Ovary (tissue), 10 donors: ENCODE measurements at places on chromosomes 13 and 19. TPM values are rescaled to one million over a fixed set of nuclear protein-coding genes. Genes with fewer than 3 reads are reported as not detected.

DNA sequence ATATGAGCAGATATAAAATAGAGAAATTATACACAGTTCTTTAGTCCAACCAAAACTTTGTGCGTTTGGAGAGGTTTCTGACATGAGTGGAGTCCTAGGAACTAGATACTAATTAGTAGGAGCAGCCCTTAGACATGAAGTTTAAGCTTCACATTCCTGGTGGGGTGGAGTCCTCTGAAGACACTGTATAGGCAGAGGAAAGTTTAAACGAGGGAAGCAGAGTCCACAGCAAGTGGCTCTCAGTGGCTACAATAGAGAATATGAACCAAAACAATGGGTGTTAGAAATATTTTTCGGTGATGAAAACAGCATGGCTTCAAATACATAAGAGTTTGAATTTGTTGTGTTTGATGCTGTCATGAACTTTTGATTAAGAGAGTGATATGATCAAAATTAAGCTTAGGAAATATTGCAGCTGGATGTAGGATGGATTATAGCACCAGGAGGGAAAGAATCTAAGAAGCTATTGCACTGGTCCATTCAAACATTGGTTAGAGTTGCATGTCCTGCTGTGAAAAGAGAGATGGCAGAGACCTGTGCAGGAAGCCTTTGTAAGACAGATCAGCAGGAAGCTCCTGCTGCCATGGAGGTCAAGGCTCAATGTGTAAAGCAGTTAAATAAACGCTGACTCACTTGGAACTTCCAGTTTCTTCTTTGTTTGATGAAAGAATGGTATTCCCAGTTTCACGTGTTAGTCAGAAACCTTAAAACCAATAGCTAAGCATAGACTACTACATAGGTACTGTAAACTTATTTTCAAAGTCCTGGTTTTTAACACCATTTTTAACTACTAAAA, 175.2 kb downstream of the TDRD3 start:
- no peaks in the 10 kb centered on the region for H3K4me1 ChIP-seq
- no peak overlapping the region for H3K27ac ChIP-seq

DNA sequence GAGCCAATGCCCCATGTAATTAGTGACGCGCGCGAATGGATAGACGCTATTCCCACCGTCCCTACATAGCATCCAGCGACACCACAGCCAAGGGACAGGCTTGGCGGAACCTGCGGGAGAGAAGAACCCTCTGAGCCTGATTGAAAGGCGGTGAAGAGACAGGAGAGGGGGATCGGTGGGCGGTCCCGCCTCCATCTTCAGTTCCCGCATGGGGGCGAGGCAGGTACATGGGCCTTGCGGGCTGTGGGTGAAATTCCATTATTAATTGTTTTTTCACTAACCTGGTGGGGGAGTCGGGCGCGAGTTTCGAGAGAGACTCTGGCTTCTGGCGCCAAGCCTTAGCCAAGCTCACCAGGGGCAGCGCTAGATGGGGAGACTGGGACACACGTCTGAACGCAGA, 8.4 kb upstream of the TEX101 start:
- H3K4me3 ChIP-seq = no peak overlapping the region
- DNase-seq = no peak
- no peaks in the 10 kb centered on the region for H3K27me3 ChIP-seq

DNA sequence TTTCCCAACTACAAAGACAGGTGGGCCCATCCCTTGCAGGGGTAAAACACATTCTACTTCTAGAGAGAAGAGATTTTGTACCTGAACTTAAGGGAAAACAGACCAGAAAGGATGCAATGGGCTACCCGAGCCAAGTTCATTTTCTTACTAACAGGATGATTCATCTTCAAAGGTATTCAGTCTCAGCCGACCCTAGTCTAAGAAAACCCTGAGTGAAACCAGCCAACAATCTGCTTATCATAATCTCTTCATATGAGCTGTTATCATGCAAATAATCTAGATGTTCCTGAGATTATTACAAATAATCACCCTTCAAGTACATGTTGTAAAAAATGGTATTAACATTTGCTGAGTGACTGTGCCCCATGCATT, 15.6 kb downstream of the PABPC3 start:
- no peaks in the 10 kb centered on the region for H3K27me3 ChIP-seq
- no peak overlapping the region for H3K4me3 ChIP-seq
- no peaks in the 10 kb centered on the region for H3K36me3 ChIP-seq
- DNase-seq = no peak
- H3K27ac ChIP-seq = no peak overlapping the region
- no peaks in the 10 kb centered on the region for H3K4me1 ChIP-seq

GRCh38 chr13:40221460-40222201, 444.8 kb downstream of the FOXO1 start:
- H3K27me3 ChIP-seq = no peaks in the 10 kb centered on the region
- no peaks in the 10 kb centered on the region for H3K36me3 ChIP-seq
- no peak overlapping the region for H3K27ac ChIP-seq

DNA sequence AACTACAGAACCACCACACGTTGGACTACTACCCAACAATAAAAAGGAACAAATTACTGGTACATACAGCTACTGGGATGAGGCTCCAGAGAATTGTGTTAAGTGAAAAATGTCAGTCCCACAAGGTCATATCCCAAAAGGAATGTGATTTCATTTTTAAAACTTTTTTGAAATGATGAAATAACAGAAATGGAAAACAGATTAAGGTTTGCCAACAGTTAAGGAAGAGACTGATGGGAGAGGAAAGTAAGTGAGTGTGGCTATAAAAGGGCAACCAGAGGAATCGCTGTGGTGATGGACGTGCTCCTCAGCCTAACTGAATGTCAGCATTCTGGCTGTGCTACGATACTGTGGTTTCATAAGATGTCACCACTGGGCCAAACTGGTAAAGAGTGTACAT, 512.8 kb downstream of the UQCRFS1 start:
- H3K4me1 ChIP-seq = no peaks in the 10 kb centered on the region
- no peaks in the 10 kb centered on the region for H3K27me3 ChIP-seq
- no peak for DNase-seq
- H3K36me3 ChIP-seq = no peaks in the 10 kb centered on the region
- no peak overlapping the region for H3K4me3 ChIP-seq

GRCh38 chr13:41356786-41357185, 45.7 kb downstream of the NAA16 start:
- DNase-seq = no peak
- H3K27ac ChIP-seq = no peak overlapping the region
- no peaks in the 10 kb centered on the region for H3K4me1 ChIP-seq
- no peak overlapping the region for H3K4me3 ChIP-seq
- H3K27me3 ChIP-seq = no peaks in the 10 kb centered on the region

GRCh38 chr13:25440061-25440460, 68.3 kb downstream of the ATP8A2 start:
- DNase-seq = no peak
- no peaks in the 10 kb centered on the region for H3K27me3 ChIP-seq
- no peaks in the 10 kb centered on the region for H3K36me3 ChIP-seq

DNA sequence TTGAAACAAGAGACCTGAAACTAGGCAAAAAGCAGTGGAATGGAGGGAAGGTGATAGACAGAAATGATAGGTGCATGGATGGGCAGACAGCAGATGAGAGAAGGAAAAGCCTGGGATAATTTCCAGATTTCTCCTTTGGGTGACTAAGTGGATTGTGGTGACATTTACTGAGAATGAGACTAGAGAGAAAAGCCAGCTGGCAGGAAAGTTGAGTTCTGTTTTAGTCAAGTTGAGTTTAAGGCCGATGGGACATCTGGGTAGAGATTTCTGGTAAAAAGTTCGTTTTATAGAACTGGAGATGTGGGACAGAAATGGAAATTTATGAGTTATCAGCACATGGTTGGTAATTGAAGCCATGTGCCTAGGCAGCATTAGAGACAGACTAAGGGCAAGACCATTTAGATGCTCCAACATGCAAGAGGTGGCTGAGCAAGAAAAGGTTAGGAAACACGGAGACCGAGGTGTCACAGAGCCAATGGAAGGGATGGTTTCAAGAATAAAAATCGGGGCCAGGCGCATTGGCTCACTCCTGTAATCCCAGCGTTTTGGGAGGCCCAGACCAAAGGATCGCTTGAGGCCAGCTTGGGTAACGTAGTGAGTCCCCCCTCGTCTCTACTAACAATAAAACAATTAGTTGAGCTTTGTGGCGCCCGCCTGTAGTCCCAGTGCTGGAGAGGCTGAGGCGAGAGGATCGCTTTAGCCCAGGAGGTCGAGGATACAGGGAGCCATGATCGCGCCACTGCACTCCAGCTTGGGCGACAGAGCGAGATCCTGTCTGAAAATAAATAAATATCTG, 9.6 kb upstream of the DGKH start:
- H3K27me3 ChIP-seq = no peaks in the 10 kb centered on the region
- no peak overlapping the region for H3K27ac ChIP-seq
- no peaks in the 10 kb centered on the region for H3K36me3 ChIP-seq
- DNase-seq = no peak
- H3K4me1 ChIP-seq = no peaks in the 10 kb centered on the region

DNA sequence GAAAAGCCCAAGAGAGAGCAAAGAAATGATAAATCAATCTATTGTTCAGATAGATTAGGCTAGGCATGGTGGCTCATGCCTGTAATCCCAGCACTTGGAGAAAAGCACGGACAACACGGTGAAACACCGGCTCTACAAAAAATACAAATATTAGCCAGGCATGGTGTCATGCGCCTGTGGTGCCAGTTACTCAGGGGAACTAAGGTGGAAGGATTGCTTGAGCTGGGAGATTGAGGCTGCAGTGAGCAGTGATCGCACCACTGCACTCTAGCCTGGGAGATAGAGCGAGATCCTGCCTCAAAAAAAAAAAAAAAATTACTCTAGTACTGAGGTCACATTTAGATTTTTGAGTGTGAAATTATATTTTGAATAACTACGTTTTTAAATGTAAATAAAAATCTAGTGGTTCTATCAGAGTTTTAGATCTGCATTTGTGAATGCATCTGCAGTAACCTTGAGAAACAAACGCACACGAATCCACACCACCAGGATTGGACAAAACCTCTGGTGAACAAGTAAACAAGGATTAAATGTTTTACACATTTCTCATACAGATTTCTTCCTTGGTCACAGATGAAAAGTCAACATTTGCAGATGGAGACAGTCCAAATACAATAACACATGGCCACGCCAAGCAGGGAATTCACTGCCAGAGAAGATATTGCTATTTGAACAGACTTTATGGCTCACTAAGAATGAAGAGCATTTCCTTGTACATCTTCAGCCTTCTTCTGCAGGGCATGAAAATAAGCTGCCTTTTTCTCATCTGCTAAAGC, 917.6 kb downstream of the PCDH9 start:
- DNase-seq = no peak
- no peak overlapping the region for H3K4me3 ChIP-seq
- H3K27me3 ChIP-seq = no peaks in the 10 kb centered on the region
- no peaks in the 10 kb centered on the region for H3K36me3 ChIP-seq

DNA sequence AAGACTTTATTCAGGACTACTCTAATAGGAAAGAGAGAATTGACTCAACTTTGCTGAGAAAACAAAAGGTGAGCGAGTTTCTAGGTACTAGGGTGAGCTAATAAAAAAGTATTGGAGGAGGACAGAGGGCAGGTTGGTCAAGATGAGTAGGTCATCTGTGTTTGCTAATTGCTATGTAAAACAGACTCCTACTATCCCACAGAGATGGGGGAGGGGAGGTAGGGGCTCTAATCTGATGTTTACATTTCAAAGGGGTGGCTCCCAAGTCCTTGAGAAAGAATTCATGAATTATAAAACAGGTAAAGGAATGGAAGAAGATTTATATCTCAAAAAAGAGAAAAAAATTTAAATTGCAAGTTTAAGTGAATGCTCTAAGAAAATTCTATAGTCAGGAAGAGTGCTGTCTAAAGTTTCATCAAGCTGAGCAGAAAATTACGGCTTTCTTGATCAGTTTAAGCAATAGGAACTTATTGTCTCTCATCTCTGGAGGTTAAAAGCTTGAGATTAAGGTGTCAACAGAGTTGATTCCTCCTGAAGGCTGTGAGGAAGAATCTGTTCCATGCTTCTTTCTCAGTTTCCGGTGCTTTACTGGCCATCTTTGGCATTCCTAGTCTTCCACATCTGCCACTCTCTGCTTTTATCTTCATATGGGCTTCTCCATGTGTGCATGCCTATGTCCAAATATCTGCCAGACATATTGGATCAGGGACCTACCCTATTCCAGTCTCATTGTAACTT, 790.3 kb downstream of the SLITRK5 start:
- H3K27me3 ChIP-seq = no peaks in the 10 kb centered on the region
- H3K27ac ChIP-seq = no peak overlapping the region
- no peaks in the 10 kb centered on the region for H3K4me1 ChIP-seq

GRCh38 chr13:72255908-72256307, 388.9 kb upstream of the DACH1 start:
- no peaks in the 10 kb centered on the region for H3K4me1 ChIP-seq
- H3K36me3 ChIP-seq = no peaks in the 10 kb centered on the region
- no peak for DNase-seq
- no peak overlapping the region for H3K4me3 ChIP-seq
- no peaks in the 10 kb centered on the region for H3K27me3 ChIP-seq

- H3K36me3 ChIP-seq = no peaks in the 10 kb centered on the region
- no peaks in the 10 kb centered on the region for H3K4me1 ChIP-seq
- H3K4me3 ChIP-seq = no peak overlapping the region
- no peaks in the 10 kb centered on the region for H3K27me3 ChIP-seq
- DNase-seq = no peak
- no peak overlapping the region for H3K27ac ChIP-seq
These were observed 120.0 kb upstream of the TMTC4 start for GRCh38 chr13:100794575-100794974.

PLPPR3 gene
- total RNA-seq = 0.52 TPM

CYP4F8 gene
- 1.1 TPM for total RNA-seq

MYPOP gene
- 5.0 TPM for total RNA-seq

LRRC4B gene
- total RNA-seq = 1.2 TPM

CD33 gene
- 1.4 TPM for total RNA-seq

SERPINE3 gene
- not detected for total RNA-seq

GFY gene
- total RNA-seq = not detected

PNMA8A gene
- total RNA-seq = 8.8 TPM

ZNF665 gene
- total RNA-seq = 8.5 TPM

ZIM2 gene
- total RNA-seq = 26.6 TPM
